ENCODE measurements at places on chromosomes 16 and 17.

GRCh38 chr17:47877368-47878034 lies 18.5 kb upstream of the SP2 start:
- DNase-seq, result no peak

DNA sequence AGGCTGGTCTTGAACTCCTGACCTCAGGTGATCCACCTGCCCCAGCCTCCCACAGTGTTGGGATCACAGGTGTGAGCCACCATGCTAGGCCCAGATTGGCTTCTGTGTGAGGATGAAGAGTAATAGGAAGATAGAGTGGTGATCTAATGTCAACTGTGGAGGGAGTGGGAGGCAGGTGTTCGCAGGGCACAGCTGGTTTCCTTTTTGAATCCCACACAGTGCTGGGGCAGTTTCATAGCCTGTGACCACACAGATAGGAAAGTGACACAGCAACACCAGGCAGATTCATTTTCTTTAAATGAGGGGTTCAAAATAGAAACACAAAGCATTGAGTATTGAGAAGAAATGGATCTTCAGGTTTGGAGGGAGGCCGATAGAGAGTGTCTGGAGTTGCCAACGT lies 540.3 kb downstream of the WWOX start:
- DNase-seq, result no peak

- peak; percentile 55 for DNase-seq
These were observed 33.8 kb downstream of the TRPV2 start for GRCh38 chr17:16449121-16449570.

DNA sequence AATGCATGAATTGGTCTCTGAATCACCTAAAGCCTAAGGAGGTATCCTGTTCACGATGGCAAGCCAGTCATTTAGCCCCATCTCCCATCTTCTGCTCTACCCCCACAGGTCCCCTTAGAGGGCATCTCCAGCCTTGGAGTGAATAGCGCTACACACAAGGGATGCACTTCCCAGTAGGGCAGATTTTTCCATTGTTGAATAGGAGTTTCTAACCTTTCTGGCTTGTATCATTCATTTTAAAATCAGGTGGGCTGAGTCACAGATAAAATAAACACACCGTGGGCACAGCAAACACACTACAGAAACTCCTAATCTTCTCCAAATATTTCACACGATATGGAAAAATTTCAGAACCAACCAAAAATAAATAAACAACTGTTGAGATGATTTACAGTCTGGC lies 201.2 kb upstream of the NOG start:
- no peak for DNase-seq

GRCh38 chr17:80827646-80828643 lies 163.7 kb upstream of the CHMP6 start:
- DNase-seq, result no peak

Measured in choroid plexus epithelial cell (primary cell).